ENCODE measurements at places on chromosomes 7 and 10.

GRCh38 chr7:114439581-114439980, 25.0 kb downstream of the FOXP2 start:
- no peak for DNase-seq

- DNase-seq, result no peak
These were observed 11.7 kb downstream of the RBP3 start for GRCh38 chr10:47359626-47360418.

DNA sequence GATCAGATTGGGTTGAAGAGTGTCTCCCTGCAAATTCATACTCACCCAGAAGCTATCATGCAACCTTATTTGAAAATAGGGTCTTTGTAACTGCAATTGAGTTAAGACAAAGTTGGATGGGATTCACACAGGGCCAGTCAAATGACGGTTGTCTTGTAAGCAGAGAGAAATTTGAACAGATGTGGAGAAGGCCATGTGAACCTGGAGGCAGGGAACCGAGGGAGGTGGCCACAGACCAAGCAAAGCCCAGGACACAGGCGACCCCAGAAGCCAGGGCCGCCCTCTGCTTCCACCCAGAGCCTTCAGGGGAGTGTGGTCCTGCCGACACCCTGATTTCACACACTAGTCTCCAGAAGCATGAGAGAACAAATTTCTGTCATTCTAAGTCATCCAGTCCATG, 140.8 kb downstream of the SFMBT2 start:
- no peak for DNase-seq

- no peak for DNase-seq
These were observed 168.0 kb upstream of the PHYHIPL start for GRCh38 chr10:59008452-59008851.

DNA sequence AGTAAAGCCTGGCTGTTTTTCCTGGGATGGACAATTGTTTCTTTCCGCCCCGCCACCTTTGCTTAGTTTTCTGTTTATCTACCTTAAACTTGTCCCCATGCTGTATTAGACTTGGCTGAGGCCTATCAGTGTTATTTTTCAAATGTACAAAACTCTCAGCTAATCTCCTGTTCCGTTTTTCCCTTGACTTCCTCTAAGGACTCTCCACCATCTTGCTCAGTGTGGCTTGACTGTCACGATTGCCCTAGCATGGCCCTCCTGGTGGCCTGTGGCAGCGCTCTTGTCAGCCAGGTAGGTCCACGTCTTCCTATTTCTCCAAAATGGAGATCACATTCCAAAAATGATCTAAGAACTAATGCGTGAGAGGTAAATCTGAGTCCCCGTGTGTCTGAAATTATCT, 36.7 kb downstream of the BAIAP2L1 start:
- DNase-seq, result no peak

DNA sequence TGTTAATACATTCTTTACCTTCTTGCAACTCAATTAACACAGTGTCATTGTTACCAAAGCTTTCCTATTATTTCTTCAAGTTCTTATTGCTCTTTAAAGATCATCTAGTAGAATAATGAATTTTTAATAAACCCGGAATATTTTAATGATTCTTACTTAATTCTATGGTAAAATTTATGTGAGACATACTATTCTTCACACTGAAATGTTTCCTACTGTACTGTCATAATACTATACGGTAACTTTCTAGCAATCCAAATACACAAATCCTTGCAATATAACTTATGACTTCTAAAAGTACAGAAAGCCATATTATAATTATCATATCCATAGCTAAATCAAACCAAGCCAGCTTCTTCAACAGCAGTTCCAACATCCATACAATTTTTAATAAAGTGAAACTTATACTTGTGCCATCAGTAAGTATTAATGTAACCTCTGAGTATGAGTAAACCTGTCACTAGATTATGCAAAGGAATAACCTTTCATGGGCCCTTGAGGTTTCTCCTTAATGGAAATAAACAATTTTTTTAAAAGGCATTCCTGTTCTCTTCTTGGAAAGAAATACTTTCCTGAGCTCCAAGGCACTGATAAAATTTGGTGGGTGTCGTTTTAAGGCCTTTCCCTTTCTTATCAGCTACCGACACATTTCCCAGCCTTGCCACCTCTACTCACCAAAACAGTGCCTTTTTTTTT, 87.4 kb downstream of the IMMP2L start:
- DNase-seq, result no peak

DNA sequence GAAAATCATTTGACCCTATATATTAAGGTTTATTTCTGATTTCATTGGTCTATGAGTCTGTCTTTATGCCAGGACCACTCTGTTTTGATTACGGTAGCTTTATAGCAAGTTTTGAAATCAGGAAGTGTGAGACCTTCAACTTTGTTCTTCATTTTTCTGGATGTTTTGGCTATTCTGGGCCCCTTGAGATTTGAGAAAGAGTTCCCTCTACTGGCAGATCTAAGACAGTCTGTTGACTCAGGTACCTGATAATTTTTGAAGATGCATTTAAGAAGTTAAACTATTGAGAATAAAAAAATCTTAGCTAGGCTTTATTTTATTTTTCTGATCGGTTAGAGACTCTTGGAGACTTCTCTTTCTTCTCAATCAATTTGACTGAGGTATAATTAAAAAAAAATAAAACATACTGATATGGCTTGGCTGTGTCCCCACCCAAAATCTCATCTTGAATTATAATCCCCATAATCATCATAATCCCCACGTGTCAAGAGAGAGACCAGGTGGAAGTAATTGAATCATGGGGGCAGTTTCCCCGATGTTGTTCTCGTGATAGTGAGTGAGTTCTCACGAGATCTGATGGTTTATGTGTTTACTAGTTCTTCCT, 209.2 kb downstream of the SNX10 start:
- DNase-seq, result no peak

GRCh38 chr10:10772874-10773508, 244.7 kb upstream of the CELF2 start:
- DNase-seq, result no peak

GRCh38 chr10:93630625-93631557, 18.6 kb downstream of the PDE6C start:
- DNase-seq, result no peak

- no peak for DNase-seq
These were observed 194.2 kb upstream of the MAGI2 start for GRCh38 chr7:79647711-79648110.

DNA sequence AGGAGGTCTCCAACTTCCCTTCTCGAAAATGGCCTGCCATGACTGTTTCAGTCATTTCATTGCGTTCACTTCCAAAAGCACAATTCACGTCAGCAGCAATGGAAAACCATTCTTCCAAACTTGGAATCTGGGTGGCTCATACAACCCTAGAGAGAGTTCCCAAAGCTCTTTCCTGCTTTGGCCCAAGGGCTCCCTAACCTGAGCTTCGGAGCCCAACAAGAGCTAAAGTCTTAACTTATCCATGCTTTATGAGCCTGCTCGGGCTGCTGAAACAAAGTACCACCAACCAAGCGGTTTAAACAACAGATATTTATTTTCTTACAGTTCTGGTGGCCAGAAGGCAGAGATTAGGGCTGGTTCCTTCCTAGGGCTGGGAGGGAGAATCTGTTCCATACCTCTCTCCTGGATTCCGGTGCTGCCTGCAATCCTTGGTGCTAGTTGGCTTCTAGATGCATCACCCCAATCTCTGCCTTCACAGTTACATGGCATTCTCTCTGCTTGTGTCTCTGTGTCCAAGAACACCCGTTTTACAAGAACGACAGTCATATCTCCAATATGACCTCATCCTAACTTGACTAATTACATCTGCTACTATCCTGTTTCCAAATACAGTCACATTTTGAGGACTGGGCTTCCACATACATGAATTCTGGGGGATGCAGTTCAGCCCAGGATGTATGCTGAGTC, 33.5 kb downstream of the CAMK2B start:
- DNase-seq, result no peak

- no peak for DNase-seq
These were observed 279.2 kb downstream of the WDR11 start for GRCh38 chr10:121130382-121130781.

DNA sequence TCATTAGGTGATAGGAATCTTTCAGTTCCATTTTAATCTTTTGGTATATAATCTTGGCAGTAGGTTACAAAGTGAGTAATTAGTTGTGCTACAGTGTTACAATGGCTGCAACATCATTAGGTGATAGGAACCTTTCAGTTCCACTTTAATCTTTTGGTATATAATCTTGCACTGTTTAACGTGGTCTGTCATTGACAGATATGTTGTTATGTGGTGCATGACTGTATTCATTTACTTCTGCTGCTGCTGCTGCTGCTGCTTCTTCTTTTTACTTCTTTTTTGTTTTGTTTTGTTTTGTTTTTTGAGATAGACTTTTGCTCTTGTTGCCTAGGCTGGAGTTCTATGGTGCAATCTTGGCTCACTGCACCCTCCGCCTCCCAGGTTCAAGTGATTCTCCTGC, 28.6 kb downstream of the ST7 start:
- DNase-seq, result no peak

DNA sequence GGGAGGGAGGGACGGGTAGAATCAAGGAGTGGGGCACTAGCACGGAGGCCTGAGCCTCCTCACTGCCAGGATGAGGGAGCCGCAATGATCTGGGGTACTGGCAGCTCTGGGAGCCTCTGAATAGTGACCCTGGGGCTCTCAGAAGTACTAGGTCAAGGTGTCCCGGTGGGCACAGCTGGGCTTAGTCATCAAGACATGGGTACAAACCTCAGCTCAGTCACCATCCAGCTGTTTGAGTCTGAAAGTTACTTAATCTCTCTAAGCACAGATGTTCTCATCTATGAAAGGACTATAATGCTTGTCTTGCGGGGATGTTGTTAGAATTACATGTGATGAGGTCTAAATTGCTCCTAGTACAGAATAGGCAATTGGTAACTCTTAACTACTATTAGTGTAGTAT, 276.8 kb downstream of the KCNMA1 start:
- no peak for DNase-seq

DNA sequence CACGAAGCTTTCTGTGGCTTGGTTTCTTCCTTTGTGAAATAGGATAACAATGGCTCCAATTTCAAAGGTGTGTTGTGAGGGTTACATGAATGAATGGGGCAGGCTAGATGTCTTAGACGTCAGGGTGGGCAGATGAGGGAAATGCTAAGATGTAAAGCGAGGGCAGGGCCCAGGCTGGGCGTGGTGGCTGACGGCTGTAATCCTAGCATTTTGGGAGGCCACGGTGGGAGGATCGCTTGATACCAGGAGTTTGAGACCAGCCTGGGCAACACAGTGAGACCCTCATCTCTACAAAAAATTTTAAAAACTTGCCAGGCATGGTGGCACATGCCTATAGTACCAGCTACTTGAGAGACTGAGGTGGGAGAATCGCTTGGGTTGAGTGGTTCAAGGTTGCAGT, 607.7 kb upstream of the FOXK1 start:
- no peak for DNase-seq

GRCh38 chr10:64040781-64041180, 519.6 kb downstream of the REEP3 start:
- no peak for DNase-seq

DNA sequence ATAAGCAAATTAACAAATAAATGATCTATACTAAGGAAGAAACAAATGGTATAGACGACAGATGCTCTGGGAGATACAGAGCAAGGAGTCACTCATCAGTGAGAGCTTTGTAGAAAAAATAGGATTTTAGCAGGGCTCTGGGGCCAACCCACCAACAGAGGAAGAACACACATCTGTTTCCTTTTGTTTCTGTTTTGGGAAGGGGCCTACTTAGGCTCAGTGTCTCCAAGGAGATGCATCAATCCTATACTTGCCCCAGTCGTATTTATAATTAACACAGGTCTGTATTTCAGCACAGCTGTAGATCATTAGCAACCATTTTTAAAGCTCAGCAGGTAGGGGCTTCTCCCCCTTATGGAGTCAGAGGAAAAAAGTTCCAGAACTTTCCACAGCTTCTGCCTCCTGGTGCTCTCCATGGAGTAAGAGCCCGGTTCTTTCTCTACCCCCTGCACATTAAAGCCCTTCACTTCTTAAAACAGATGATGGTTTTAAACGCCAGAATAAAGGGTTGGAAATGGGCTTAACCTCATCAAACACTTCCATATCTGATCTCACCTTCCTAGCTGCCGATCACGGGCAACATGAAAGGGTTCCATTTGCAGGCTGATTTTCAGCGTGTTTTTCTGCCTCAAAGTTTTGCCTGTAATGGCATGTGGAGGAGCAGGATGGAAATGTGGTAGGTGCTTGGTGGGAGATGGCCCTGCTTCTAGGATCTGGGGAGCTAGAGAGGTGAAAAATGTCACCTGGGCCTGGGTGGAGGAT, 291.7 kb downstream of the TCF7L2 start:
- no peak for DNase-seq

DNA sequence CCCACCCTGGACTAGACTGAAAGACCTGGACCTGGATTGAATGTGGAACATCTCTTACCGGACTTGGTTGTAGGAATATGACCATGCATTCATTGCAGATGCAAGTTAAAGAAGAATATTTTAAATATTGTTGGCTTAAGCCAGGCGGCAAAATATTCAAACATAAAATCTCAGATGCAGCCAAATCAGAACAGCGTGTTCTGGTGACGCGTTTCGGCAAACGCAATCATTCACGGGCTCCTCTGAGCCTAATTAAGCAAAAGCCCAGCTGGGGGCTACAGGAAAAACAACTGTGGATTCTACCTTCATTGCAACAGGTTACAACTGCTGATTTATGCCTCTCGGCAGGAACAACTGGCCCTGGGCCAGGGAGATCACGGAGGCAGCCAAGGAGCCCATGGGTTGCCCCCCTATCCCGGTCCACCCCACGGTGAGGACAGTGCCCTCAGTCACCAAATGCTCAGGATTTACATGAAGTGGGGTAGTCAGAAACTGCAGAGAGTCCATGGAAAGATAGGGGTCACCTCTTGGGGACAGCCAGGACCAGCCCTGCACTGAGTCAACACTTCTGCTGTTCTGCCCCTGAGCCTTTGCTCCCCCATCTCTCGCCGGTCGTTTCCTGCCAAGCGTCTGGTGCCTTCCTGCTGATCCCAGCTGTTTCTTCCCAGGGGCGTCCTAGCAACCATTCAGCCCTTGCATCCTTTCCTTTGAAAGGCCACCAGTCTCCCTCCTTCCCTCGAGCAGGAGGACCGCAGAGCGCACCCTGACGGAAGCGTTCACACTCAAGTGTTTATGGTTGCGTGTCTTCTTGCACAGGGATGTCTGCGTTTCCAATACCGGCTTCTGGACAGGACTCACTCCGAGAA, 64.4 kb upstream of the SFMBT2 start:
- no peak for DNase-seq

DNA sequence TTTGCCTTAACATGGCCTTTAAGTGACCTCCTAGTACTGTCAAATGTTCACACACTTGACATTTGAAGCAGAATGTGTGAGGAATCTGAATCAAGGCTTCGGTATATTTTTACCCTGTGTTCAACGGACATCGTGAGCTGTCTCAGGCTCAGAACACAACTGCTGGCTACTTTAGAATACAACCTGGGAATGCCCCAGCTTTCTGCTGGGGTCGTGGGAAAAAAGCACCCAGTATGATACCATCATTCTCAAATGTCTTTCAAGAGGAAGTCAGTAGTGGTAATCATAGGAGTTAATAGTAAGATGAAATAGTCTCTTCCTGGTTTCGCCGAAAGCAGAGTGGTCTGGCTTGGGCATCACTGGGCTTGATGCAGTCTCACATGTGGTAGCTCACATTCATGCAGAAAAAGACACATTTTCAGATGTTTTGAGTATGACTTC, 67.2 kb downstream of the CREB5 start:
- no peak for DNase-seq

- DNase-seq, result no peak
These were observed 227.6 kb downstream of the DGKI start for GRCh38 chr7:137619181-137619580.

All from activated CD4-positive, CD25-positive, alpha-beta regulatory T cell treated with anti-CD3 and anti-CD28 coated beads, Interleukin-2, amount 50 U/mL, for 16 hours (primary cell).